DMS53 (cell line): ENCODE measurements at places on chromosomes 2 and 18.

GRCh38 chr2:101528501-101528900 lies 53.6 kb upstream of the RFX8 start:
- DNase-seq, result no peak

- DNase-seq, result no peak
These were observed 1337.9 kb upstream of the CHAC2 start for GRCh38 chr2:52429740-52430139.

GRCh38 chr2:199811346-199811745 lies 39.6 kb downstream of the FTCDNL1 start:
- no peak for DNase-seq

DNA sequence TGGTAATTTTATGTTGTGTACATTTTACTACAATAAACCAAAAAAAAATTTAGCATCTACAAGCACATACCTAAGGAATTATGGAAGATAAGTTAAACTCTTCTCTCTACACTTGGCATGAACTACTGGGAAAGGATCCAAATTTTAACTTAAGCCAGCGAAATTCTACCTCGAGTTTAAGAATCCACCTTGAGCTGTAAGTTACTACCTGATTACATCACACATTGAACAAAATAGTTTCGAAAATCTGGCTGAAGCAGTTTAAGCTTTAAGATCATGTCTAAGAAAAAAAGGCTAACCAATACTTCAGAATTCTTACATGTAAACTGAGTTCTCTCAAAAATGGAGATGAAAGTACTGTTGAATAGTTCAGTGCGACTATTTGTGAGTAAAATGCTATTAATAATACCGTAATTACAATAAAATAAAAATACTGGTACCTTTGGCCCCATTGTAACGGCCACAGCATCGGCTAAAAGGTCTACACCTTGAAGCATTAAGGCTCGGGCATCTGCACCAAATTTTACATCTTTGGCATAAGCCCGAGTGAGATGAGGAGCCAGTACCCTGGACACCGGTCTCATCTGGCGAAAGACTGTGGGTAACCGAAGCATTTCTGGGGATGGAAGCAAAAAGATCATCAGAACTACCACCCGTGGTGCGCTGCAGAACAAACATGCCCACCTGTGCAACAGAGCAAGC lies 1.3 kb downstream of the HSPD1 start:
- no peak for DNase-seq

GRCh38 chr2:217733461-217733860 lies 269.3 kb downstream of the TNS1 start:
- no peak for DNase-seq

DNA sequence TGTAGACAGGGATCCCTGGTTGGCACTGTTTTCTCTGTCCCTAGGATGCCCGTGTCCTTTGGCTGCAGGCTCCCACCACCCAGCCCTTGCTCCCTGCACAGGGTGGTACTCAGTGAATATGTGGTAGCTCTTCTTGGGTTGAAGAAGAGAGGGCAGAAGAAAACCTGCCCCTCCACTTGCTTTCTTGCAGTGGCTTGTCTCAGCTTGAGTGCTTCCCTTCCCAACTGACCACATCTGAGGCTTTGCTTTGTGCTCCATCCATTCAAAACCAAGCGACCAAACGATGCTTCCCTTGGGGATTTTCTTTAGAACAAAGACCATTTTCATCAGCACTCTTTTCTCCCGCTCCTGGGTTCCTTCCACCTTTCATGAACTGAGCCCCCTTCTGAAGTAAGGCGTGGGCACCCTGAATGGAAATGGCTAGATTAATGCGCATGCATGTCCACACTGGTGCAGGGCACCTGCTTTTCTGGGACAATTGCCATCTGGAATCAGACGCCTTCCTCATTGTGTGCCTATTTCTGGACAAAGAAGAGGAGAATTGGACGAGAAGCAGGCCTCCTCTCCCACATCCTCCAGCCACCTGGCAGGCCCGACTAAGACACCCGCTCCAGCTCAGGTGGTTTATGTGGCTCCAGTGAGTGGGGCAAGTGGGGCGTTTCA lies 59.1 kb downstream of the ARL4C start:
- no peak for DNase-seq

- DNase-seq, result peak; percentile 38
These were observed 15.9 kb downstream of the VWA3B start for GRCh38 chr2:98102878-98103277.

DNA sequence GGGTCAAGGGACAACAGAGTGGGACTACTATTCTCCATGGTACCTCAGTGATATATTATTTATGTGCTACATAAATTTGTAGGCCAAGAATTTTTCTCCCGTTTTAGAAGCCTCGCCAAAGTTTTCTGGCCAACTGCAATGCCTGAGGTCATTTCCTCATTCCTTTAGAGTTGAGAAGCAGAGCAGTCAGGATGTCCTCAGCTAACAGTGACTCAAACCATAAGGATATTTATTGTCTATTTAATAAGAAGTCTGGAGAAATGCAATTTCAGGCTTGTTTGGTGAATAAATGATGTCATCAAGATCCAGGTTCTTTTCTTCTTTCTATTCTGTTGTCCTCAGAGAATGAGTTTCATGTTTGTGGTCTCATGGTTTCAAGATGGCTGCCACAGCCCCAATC lies 91.0 kb downstream of the ADCYAP1 start:
- peak; percentile 38 for DNase-seq

DNA sequence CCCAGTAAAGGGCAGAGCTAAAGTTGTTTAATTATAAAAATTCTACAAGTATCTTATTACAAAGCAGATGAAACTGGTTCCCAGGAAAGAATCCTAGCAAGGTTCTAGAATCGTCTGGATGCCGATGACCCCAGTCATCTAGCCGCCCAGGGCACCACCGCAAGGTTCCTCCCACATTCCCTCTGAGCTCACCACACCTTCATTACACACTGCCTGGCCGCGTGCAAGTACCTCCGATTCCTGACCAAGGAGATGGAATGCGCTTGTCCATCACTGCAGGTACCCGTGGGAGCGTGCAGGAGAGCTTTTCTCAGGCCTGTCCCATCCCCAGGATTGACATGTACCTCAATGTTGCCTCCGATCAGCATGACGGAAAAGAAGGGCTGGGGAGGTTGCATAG lies 158.5 kb downstream of the LAMA1 start:
- DNase-seq, result no peak

- no peak for DNase-seq
These were observed 323.6 kb downstream of the PAX3 start for GRCh38 chr2:221975151-221975550.

GRCh38 chr18:60693426-60693825 lies 320.9 kb upstream of the MC4R start:
- DNase-seq, result peak; percentile 41

- no peak for DNase-seq
These were observed 27.1 kb downstream of the VRK2 start for GRCh38 chr2:58073751-58074150.

DNA sequence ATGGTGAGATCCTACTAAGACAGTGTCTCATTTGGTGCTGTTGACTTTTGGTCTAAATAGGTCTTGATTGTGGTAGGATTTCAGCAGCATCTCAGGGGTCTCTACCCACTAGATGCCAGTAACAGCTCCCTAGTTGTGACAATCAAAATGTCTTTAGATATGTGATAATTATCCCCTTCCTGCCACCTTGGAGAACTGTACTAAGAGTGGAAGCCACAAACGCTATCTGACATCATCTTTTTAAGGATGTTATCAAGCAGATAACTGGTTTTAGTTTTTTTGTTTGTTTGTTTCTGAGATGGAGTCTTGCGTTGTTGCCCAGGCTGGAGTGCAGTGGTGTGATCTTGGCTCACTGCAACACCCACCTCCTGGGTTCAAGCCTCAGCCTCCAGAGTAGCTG lies 3.1 kb downstream of the MGAT5 start:
- DNase-seq, result no peak

DNA sequence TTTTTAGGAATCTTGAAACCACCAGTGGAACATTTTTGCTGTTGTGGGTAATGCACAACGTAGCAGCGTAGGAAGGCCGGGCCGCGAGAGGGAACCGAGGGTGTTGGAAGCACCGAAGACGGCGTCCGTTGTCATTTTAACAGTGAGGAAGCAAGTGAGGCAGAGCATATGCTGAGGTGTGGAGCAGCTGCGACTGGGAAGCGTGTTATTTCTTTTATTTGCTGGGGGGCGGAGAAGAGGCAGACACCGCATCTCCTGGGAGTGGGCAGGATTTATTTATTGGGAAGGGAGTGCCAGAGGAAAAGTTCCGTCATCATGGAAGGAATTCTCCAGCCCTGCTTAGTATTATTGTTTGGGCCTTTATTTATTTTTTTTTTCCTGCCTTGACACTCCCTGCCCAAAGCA lies 232.8 kb downstream of the KLHL29 start:
- no peak for DNase-seq

- DNase-seq, result no peak
These were observed 227.5 kb upstream of the FOSL2 start for GRCh38 chr2:28165087-28165635.

DNA sequence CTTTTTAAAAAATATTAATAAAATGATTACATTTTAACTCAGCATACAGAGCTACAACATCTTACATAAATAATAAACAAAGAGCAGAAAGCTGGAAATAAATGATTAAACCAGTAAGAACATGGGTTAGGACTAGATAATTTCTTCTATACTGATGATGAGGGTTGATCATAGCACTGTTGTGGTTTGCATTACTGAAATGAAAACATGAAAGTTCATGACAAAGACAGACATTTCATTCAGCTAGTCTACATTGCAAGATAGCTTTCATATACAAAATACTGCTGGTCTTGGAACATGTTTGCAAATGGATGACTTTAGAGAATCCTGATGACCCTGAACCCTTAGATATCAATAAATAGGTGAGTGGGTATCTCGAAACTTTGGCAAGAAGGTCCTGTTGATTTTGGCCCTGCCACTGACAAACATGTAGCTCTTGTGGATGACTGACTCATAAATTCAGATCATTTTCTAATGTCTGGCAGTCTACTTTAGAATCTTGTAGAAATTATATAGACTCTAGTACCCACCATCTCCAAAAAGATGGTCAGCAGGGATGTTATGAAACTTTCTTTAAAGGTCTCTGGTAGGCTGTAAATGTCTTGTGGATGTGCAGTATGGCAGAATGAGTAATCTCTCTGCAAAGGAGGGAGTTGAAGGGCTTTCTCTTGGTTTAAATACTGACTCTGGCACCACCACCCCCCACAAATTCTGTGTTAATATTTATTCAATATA lies 15.5 kb upstream of the CDC42EP3 start:
- DNase-seq, result no peak

- DNase-seq, result no peak
These were observed 26.5 kb upstream of the CREB1 start for GRCh38 chr2:207503234-207503633.

- no peak for DNase-seq
These were observed 67.9 kb upstream of the PIK3C3 start for GRCh38 chr18:41887100-41887499.

- DNase-seq, result no peak
These were observed 70.2 kb downstream of the CDCA7 start for GRCh38 chr2:173424886-173425285.

- DNase-seq, result no peak
These were observed 258.6 kb downstream of the CTNNA2 start for GRCh38 chr2:79771493-79771892.

GRCh38 chr2:29753671-29754444 lies 167.5 kb downstream of the ALK start:
- DNase-seq, result no peak

DNA sequence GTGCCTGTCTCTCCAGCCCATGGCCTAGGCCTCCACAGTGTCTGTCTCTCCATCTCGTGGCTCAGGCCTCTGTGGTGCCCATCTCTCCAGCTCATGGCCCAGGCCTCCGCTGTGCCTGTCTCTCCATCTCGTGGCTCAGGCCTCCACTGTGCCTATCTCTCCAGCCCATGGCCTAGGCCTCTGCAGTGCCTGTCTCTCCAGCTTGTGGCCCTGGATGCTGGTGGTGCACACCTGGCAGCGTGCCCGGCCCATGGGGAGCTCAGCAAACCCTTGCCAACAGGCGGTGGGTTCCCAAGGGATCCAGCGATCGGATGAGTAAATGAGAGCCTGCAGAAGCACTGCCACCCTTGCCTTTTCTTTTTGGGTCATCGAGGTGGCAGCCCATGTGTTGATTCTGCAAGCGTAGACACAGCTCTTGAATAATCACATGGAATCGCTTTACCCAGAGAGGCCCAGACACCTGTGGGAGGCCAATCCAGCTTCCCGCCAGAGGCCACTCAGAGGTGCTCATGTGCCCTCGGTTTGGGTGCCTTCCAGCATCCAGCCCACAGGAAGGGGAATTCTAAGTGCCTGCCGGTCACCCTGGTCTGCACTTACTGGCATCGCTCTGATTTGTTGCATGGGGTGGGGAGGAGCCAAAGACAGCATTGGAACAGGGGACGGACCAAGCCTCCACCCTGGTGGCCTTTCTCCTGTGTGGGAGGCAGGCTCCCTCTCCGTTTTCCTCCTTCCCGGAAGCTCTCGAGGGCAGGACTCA lies 101.8 kb upstream of the HDAC4 start:
- no peak for DNase-seq

- DNase-seq, result peak; percentile 79
These were observed 381.3 kb downstream of the SOX11 start for GRCh38 chr2:6073191-6074088.

DNA sequence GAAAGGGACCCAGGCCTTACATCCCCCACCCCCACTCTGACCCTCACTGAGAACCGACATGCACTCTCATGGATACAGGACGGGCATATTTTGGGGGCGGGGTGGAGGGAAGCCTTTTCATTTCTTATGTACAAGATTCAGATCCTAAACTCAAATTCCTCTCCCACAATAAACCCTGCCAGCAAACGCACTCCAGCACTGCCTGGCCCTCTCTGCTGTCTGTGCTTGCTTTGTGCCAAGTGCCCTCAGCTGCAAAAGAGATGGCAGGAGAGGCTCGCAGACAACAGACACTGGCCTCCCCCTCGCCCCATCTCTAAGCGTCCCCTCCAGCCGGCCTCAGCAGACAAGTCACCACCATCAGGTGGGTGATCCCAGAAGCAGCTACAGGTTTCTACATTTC lies 42.4 kb downstream of the FAM168B start:
- DNase-seq, result no peak

DNA sequence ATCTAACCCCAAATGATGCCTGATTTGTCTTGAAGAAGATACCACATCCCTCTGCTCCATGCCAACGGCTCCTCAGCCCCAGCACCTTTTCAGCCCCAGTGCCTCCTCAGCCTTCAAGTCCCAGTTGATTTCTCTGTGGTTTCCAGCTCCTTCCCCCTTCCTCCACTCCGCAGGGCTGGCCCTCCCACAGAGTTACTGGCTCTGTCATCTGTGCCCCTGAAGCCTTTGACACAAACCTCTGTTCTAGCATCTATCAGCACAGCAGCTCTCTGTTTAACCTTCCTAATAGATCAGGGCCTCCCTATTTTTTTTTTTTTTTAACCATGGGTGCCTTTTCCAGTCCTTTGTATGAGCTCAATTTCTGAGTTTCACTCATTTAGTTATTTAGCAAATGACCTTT lies 201.3 kb upstream of the CXCR4 start:
- DNase-seq, result no peak

GRCh38 chr2:198913394-198914152 lies 544.2 kb downstream of the SATB2 start:
- no peak for DNase-seq

DNA sequence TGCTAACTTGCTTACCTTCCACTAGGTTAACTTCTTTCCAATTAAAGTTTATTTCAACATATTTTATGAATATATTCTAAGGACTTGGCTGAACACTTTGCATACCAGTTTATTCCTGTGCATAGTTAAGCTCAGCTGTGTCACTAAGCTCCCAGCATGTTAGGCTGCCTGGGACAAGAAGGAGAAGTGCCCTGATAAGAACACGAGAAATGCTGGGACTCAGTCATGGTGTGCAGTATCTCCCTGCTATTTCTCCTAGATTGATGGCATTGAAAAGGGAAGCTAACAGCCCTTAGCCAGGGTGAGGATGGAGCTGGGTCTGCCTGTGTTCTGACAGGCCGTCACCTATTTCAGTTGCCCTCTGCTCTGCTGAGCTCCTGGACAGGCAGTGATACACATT lies 164.3 kb downstream of the TRABD2A start:
- DNase-seq, result no peak
